ENCODE measurements at places on chromosomes 1 and 21.

DNA sequence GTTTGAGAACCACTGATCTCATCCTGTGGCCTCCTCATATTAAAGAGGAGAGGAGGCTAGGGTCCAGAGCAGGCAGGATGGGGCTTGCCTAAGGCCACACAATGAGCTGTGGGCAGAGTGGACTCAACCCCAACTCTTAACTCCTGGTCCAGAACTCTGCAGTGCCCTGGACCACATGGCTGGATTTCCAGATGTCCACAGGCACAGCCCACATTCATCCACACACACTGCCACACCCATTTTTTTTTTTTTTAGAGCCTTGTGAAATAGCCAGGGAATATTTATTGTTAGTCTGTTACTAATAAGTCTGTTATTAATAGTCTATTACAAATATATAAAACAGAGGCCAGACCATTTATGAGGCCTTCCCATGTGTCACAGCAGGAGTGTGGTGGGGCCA is 192.2 kb downstream of the TRABD2B start:
- no peak for DNase-seq

DNA sequence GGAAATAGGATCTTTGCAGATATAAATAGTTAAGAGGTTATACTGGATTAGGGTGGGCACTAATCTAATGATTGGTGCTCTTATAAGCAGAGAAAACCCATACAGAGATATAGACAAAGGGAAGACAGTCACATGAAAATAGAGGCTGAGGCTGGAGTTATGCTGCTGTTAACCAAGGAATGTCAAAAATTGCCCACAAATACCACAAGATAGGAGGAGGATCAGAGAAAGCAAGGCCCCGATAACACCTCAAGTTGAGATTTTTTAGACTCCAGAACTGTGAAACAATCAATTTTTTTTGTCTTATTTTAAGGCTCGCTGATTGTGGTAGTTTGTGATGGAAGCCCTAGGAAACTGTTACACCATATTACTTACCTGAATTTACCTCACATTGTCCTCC is 513.2 kb downstream of the COL11A1 start:
- DNase-seq = no peak

DNA sequence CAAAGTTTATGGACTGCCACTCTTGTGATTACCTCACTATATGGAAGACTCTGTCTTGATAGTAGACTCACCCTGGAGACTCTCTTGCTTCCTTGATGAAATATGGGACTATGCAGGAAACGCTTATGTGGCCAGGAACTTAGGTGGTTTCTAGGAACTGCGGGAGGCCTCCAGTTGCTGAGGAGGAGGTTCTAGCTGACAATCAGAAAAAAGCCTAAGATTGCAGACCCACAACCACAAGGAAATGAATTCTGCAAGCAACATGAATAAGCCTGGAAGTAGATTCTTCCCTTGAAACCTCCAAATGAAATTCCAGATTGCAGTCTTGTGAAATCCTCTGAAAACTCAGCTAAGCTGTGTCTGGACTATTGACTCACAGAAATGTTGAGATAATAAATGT is 88.9 kb upstream of the COL11A1 start:
- no peak for DNase-seq

- no peak for DNase-seq
Observed at GRCh38 chr1:212495766-212496494, 63.2 kb downstream of the NENF start.

DNA sequence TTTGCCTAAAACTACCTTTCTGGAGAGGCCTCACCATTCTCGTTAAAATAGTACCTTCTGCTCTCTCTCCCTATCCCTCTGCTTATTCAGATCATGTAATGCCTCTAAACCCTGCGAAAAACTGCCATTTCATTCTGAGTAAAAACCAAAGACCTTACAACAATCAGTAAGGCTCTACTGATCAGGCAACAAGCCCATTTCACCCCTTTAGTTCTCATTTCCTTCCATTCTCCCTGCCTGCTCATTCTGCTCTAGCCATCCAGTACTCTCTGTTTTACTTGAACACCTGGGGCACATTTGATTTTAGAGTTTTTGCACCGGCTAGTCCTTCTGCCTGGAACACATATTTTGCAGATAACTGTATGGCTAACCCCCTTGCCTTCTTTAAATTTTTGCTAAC is 187.8 kb downstream of the COQ8A start:
- no peak for DNase-seq

All from stimulated activated CD8-positive, alpha-beta memory T cell treated with anti-CD3 and anti-CD28 coated beads, Interleukin-7, amount 100 ng/mL, for 24 hours (primary cell).